ENCODE measurements at places on chromosomes 11 and 22.

DNA sequence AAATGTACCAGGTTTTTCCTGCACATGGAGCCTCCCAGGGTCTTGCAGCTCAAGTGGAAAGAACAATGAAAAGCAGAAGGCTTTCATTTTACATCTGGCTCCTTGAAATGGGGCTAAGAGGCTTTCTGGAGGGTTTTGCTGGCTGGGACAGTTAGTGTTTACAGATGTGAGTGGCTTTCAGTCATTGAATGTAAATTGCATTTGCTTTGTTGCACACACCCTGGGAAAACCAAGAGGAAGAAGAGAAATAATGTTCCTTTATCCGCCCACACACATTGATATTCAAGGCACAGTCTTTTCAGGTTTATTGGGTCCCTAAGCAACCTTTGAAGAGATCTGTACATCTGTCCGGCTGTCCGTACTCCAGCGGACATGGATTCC is 144.5 kb downstream of the SPON1 start:
- DNase-seq, result no peak

- DNase-seq, result no peak
These were observed 47.2 kb upstream of the MMP7 start for GRCh38 chr11:102577723-102578122.

- no peak for DNase-seq
These were observed 41.5 kb upstream of the MYEOV start for GRCh38 chr11:69252490-69252837.

DNA sequence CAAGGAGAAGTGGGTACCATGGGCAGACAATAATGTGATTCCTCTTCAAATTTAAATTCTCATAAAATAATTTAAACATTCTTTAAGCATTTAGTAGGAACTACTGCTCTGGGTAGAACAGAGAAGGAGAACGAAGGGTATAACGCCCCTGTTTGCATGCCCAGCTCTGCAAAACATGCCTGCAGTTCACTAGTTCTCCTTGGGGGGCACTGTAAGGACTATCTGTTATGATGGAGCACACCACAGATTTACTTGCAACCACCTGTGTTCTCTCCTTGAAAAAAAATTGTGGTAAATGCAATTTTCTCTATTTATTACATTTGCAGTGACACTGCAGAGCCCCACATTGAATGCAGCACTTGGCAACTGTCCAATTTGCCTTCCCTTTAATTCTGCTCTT is 100.3 kb downstream of the GUCY1A2 start:
- no peak for DNase-seq

- DNase-seq, result no peak
These were observed 6.4 kb upstream of the CCND1 start for GRCh38 chr11:69634590-69634989.

- DNase-seq, result peak; percentile 91
These were observed at the start of gene TMEM126A for GRCh38 chr11:85647604-85648299. TMEM126A (plus strand) TSS chr11:85647967; CDS start chr11:85650256, 2,289 bp downstream.

GRCh38 chr22:19407649-19408606 is 23.6 kb downstream of the HIRA start:
- no peak for DNase-seq

- DNase-seq, result no peak
These were observed 66.9 kb upstream of the SESN3 start for GRCh38 chr11:95297680-95298452.

DNA sequence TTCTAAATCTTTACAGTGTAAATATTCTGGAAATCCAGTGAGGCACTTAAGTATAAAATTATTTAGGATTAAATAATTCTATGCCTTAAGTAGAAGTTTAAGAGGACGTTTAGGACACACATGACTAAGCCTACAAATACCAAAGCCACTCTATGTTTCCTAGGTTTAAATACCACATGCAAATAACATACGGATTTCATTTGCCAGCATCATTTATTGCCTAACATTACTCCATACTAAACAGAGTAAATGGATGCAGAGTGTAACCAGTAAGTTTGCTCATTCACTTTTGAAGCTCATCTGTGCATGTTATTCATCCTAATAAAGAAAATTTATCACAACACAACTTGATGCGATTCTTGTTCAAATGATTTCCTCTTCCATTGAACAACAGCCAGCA is 4.1 kb downstream of the BDNF start:
- DNase-seq, result no peak

GRCh38 chr11:82733444-82734119 is at the start of gene FAM181B:
FAM181B (minus strand) TSS chr11:82733864; CDS start chr11:82733729, 135 bp downstream.
- DNase-seq, result peak; percentile 16

GRCh38 chr11:119377112-119377901 is 4.2 kb downstream of the USP2 start:
- DNase-seq, result no peak

DNA sequence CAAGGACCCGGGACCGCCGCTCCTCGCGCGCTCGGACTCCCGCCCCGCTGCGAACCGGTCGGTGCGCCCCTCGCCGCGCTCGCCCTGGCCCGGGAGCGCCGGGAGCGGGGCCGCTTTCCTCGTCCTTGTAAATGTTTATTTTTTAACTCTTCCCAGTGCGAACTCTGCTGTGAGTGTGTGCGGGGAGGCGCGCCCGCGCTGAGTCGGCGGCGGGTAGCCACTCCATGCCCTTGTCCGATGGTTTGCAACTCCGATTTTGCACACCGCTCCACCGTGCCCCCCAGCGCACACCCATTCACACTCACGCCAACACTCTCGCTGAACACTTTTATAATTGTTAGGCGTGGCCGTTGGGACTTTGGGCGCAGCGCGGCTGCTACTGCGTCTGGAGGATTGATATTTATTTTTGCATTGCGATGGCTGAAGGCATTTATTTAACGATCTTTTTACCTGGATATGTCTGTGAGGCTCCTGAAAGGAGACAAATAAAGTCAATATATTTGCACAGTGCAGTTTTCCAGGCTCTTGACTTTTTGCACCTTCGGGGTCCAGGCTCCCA is 1.0 kb downstream of the C11orf96 start:
- DNase-seq, result no peak

- no peak for DNase-seq
These were observed 25.2 kb downstream of the DSCAML1 start for GRCh38 chr11:117771841-117772240.

- DNase-seq, result peak; percentile 57
These were observed 69.1 kb downstream of the NAT10 start for GRCh38 chr11:34174412-34175041.

- peak; percentile 47 for DNase-seq
These were observed 1.7 kb downstream of the IL17REL start for GRCh38 chr22:50010676-50011446.

DNA sequence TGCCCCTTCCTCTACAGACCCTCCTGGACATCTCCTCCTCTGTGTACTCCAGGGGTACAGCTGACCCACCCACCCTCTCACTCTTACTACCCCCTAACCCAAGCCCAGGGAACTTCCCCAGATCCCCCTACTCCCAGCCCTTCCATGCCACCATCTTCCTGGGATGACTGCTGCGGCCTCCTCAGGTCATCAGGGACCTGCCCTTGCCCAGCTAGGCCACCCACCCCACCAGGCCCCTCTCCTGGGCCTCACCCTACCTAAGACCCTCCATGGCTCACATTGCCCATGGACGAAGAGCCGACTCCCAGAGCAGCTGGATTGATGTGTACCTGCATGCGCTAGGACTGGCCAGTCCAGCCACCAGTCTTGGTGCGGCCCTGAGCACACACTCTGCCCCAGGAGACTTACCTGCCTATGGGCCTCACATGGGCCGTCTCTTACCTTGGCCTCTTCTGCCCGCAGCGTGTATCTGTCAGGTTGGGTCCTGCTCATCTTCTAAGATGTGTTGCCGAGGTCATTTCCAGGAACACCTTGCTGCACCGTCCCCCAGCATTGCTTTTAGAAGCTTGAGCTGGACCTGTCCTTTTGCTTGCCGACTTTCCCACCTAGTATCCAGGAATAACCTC is 2.0 kb upstream of the CLDN5 start:
- no peak for DNase-seq

- DNase-seq, result no peak
These were observed 19.7 kb downstream of the CDPF1 start for GRCh38 chr22:46230262-46230901.

DNA sequence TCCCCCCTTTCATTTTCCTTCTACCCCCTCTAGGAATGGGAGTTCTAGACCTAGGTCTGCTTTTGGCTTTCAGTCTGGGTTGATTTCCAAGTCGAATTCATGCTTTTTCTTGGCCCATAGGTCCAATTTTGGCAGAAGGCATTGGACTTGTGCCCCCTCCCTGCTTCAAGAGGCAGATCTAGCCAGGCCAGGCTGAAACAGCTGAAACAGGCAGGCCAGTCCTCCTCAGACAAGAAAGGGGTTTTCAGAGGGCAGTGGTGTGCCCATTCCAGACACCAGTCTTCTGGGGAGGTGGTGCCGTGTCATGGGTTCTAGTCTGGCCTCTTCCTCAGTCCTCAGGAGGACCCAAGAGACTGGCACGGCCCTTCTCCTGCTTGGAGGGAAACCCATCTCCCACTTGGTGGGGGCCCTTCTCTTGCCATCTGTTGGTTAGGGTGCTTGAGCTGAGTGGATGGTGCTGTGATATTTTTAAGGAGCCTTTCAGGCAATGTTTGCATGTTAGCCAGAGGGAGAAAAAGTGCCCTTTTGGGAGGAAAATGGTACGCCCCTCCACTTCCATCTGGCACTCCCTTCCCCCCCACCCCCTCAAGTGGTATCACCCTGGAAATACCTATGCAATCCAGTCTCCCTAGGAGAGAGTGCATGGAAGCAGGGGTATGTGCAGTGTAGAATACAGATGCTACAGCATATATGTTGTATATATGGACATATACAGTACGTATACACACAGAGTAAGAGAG is 53.6 kb downstream of the SYT13 start:
- DNase-seq, result no peak

DNA sequence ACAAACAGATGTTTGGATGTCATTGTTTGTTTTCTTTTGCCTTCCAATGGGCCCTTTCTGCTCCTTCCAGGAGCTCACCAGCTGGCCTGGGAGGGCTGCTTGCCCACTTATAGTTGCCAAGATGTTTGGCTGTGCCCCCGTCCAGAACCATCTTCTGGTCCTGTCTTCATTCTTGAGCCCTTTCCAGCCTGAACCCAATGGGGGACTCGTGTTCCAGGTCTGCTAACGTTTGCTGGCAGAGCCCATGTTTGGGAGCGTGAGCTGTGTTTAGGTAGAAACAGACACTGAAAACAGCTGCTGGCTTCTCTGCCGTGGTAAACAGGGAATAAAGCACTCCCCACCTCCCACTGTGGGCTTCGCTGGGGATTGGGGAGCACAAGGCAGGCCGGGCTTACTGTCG is 83.2 kb upstream of the SYT13 start:
- no peak for DNase-seq

DNA sequence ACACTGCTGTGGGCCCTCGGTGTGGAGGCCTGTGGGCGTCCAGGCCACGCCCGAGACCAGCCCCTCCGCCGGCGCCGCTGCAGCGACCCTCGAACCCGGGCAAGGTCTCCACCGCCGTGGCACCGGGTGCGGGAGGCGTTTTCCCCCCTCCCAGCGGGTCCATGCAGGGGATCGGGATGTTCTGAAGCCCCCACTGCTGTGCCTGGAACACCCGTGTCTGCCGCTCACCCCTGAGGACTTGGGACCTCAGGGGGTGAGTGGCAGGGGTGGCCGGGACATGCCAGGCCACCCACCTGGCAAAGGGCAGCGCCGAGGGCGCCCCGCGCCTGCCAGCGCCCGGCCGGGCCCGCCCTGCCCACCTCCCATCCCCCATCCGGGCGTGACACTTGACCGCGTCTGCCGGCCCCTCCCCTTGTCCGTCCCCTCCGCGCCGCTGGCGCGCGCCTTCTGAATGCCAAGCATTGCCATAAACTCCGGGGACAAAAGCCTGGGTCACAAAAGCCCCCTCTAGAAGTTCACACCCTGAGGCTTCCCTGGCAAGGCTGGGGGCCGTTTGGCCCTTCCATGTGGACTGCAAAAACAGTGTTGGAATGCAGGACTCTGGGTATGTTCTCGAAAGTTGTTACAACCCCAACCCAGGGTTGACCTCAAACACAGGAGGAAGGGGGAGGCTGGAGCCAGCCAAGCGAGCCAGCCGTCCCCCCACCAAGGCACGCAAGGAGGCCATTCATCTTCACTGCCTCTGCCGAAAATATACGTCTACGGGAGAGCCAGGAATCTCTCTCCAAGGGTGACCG is 819 bp upstream of the KCNQ1OT1 start:
- DNase-seq, result no peak

DNA sequence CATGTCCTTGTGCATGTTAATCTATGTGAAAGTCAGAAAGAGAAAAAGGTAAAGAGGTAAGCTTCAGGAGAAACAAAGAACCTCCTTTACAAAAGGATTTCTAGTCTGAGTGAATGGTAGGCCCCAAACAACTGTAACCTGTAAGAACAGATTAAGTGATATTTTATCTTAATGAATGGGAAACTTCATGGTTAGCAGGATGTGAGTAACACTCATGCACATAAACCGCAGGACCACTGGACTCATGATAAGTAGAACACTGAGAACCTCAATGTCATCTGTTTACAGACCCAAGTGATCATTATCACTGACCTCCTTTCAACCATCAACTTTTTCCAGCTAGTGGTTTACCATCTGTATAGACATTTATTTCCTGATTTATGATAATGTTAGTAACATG is 19.9 kb downstream of the OR8G5 start:
- no peak for DNase-seq

- DNase-seq, result no peak
These were observed 13.8 kb upstream of the IFITM3 start for GRCh38 chr11:334264-334994.

DNA sequence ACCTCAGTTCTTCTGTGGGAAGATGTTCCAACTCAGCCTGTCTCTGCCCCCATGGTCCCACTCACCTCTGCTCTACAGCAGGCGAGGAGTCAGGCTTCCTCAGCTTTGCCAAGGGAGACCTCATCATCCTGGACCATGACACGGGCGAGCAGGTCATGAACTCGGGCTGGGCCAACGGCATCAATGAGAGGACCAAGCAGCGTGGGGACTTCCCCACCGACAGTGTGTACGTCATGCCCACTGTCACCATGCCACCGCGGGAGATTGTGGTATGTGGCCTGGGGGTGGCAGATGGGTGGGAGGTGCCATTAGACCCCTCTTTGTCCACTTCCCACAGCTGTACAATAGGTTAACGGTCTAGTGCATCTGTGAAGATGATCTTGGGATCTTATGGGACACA is 73.3 kb downstream of the MYO7A start:
- DNase-seq, result no peak

Data from CD4-positive, CD25-positive, alpha-beta regulatory T cell (primary cell).